Left lung (tissue), 14 donors: ENCODE measurements at places on chromosomes 4 and X. TPM values are rescaled to one million over a fixed set of nuclear protein-coding genes. Genes with fewer than 3 reads are reported as not detected.

Gene ABHD18
- 11.9 TPM for total RNA-seq

Gene GAB3
- total RNA-seq: 15.0 TPM

DNA sequence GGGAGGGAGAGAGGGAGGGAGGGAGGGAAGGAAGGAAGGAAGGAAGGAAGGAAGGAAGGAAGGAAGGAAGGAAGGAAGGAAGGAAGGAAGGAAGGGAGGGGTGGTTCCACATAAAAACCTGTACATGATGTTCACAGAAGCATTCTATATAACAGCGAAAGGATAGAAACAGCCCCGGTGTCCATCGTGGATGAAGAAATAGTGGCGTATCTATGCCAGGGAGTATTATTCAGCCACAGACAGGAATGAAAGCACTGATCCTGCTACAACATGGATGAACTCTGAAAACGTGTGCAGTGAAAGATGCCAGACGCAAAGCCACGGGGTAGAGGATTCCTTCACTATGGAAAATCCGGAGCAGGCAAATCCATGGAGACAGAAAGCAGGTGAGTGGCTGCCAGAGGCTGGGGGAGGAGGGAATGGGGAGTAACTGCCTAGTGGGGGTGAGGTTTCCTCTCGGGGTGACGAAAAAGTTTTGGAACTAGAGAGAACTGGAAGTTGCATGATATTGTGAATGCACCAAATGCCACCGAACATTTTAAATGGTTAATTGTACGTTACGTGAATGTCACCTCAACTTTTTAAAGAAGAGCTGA, 92.2 kb downstream of the ABLIM2 start:
- H3K27me3 ChIP-seq: peaks cover 15% of the 10 kb centered on the region
- no peaks in the 10 kb centered on the region for H3K36me3 ChIP-seq
- H3K4me3 ChIP-seq: no peak overlapping the region
- no peak for DNase-seq
- H3K27ac ChIP-seq: no peak overlapping the region

DNA sequence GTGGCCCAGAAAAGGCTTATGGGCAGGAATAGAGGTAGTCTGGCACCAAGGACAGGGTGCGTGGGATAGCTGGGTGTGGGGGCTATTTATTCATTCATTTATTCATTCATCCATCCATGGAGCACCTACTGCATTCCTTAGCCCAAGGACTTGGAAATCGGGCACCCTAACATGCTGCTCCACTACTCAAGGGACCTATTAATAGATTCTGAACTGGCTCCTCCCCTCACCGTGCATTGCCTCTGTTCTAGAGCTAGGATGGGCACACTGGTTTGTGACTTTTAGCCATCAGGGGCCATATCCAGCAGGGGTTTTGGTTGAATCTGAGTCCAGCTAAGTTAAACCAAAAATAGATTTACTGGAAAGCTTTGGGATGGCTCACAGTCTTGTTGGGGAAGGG, 30.6 kb upstream of the PJA1 start:
- no peak overlapping the region for H3K27ac ChIP-seq
- DNase-seq: no peak
- H3K27me3 ChIP-seq: no peaks in the 10 kb centered on the region
- H3K36me3 ChIP-seq: no peaks in the 10 kb centered on the region
